ENCODE measurements at places on chromosomes 11 and 22. TPM values are rescaled to one million over a fixed set of nuclear protein-coding genes. Genes with fewer than 3 reads are reported as not detected.

MS4A6E gene
- not detected for total RNA-seq

GRK3 gene
- 3.4 TPM for total RNA-seq

SLC25A45 gene
- total RNA-seq: 12.5 TPM

DRD4 gene
- 0.43 TPM for total RNA-seq

CHCHD10 gene
- total RNA-seq: 173 TPM

DTX4 gene
- 5.3 TPM for total RNA-seq

PIM3 gene
- 36.8 TPM for total RNA-seq

DMC1 gene
- total RNA-seq: 3.5 TPM

GCAT gene
- total RNA-seq: 3.6 TPM

APOL5 gene
- total RNA-seq: not detected

C11orf21 gene
- total RNA-seq: not detected
